Stimulated activated CD4-positive, alpha-beta T cell treated with anti-CD3 and anti-CD28 coated beads, Interleukin-2, amount 100 ng/mL, for 48 hours (primary cell): ENCODE measurements at places on chromosomes 7 and 10.

DNA sequence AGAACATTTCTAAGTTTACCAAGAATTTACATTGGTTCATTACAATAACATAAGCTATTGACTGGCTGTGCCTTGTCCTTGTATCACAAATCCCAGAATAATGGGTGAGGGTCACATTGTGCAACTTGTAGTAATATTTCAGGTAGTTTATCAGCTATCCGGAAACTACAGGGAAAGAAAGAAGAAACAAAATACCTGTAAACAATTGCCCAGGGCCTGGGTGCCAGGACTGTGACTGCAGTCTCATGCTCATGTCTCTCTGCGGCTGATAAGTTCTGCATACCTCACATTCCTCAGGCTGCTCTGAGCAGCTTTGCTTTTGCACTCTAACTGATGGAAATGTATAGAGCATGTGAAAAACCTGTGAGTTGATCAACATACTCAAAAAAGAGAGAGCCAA, 131.8 kb upstream of the TRIM24 start:
- DNase-seq, result no peak

DNA sequence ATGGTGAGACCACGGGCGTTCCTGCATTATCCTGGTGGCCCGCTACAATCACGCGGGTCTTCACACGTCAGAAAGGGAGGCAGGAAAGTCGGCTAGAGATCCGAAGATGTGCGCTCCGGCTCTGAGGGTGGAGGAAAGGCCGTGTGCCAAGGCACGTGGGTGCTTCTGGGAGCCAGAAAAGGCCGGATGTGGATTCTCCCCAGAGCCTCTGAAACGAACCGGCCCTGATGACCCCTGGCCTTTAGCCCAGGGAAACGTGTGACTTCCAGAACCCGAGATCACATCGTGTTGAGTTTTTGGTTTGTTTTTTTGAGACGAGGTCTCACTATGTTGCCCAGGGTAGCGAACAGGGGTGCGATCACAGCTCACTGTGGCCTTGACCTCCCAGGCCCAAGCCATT, 244.2 kb downstream of the ELFN1 start:
- no peak for DNase-seq

- DNase-seq, result no peak
Observed at GRCh38 chr7:21191321-21192073, 236.4 kb upstream of the SP4 start.

DNA sequence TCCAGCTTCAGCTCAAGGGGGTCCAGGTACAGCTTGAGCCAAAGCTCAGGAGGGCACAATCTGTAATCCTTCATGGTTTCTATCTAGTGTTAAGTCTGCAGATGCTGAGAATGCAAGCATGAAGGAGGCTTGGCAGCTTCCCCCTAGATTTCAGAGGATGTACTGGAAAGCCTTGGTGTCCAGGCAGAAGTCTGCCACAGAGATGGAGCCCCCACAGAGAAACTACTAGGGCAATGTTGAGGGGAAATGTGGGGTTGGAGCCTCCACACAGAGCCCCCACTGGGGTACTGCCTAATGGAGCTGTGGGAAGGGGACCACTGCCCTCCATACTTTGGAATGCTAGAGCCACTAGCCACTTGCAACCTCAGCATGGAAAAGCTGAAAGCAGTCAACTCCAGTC, 11.4 kb downstream of the ZNF25 start:
- DNase-seq, result no peak

GRCh38 chr10:133608855-133609254, 17.7 kb downstream of the FRG2B start:
- no peak for DNase-seq

- no peak for DNase-seq
Observed at GRCh38 chr10:55158633-55159032, 357.6 kb upstream of the PCDH15 start.

DNA sequence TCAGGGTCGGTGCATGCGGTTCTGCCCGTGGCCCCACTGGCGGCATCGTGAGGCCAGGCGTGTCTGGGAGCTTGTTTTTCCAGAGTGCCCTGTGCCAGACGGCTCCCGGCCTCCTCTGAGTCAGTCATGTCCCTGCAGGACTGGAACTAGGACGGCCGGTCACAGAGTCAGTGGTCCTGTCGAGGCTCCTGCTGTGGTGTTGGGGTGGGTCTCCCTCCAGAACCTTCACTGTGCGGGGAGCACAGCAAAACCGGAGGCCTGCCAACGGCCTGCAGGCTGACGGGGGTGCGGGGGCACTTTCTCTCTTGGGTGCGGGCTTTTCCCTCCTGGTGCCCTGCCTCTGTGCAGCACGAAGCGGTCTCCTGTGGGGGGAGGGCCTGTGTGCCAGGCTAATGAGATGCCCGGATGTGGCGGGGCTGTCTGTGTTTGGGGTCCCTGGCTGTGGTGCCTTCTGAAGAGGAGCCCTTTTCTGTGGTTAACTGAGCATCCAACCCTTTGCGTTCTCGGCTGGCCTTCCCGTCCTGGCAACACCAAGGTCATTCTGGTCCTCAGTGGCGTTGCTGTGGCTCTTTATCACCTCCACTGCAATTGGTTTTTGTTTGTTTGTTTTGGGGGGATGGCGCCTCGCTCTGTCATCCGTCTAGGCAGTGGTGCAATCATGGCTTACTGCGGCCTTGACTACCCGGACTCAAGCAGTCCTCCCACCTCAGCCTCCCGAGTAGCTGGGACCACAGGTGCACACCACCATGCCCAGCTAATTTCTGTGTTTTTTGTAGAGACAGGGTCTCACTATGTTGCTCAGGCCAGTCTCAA, 8.0 kb downstream of the GET4 start:
- no peak for DNase-seq

GRCh38 chr7:83427884-83428283, 221.1 kb downstream of the SEMA3E start:
- DNase-seq, result no peak

DNA sequence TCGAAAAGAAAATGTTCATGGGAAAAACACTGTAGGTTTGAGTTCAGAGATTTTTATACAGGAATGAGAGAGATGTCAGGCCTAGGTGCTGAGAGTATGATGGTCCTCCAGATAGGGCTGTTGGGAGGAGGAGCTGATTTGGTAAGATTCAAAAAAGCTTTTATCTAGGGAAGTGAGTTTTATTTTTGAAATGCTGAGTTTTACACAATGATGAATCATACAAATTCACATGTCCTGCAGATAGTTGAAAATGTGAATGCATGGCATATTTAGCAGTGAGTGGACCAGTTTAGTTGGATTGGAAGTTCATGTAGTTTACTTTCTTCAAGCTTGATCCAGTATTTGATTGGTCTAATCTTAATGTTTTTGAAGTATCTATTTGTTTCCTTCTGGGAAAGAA, 154.8 kb downstream of the LRRC4 start:
- DNase-seq, result no peak

- DNase-seq, result no peak
Observed at GRCh38 chr7:28165961-28166955, 14.3 kb downstream of the JAZF1 start.

- DNase-seq, result no peak
Observed at GRCh38 chr10:51507476-51507875, 191.9 kb downstream of the CSTF2T start.

GRCh38 chr7:163971-164881, 28.1 kb upstream of the FAM20C start:
- no peak for DNase-seq

- DNase-seq, result no peak
Observed at GRCh38 chr7:66731986-66732385, 8.5 kb upstream of the RABGEF1 start.

DNA sequence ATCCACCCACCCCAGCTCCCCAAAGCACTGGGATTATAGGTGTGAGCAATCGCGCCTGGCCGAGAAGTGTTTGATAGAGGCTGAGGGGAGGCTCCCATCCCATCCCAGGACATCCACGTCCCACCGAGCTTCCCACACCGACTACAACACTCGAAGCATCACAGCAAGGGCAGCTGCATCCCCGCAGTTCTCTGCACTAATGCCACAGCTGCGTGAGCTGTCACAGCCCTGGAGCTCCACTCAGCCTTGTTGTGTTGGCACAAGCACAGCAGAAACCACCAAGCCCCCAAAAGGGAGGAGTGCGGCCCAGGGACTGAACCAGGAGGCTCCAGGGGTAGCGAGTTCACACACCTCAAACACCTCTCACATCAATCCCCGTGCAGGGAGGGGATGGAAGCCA, 121.6 kb downstream of the DIP2C start:
- no peak for DNase-seq

GRCh38 chr7:24517166-24517565, 56.1 kb upstream of the PALS2 start:
- no peak for DNase-seq

GRCh38 chr7:117084286-117084685, 131.0 kb downstream of the ST7 start:
- no peak for DNase-seq

DNA sequence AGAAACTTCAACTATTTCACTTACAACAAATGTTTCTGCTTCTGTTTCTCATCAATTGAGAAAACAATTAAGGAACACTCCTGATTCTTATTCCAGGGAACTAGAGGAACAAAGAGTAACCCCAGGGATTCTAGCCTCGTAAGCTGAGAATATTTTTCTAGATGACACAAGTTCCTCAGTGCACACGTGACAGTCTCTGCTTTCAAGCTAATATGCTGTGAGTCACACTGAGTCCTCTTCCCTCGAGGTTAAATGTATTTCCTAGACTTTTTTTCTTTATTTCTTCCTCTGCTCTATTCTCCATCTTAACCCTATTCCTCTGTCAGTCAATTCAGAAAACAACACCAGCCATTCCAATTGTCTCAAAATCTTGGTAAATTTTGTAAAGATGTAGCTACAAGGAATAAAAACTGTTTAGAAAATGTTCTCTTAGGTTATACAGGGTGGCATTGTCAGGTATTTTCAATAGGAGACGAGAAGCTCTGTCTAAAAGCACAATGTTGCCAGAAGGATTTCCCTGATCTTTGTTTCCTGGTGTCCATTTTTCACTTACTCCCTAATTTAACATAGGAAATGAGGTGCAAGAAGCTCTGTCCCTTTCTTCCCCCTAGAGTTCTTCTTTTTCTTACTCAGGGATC, 5.8 kb upstream of the C1GALT1 start:
- no peak for DNase-seq

GRCh38 chr10:100838986-100839385, 73.8 kb upstream of the SLF2 start:
- no peak for DNase-seq

DNA sequence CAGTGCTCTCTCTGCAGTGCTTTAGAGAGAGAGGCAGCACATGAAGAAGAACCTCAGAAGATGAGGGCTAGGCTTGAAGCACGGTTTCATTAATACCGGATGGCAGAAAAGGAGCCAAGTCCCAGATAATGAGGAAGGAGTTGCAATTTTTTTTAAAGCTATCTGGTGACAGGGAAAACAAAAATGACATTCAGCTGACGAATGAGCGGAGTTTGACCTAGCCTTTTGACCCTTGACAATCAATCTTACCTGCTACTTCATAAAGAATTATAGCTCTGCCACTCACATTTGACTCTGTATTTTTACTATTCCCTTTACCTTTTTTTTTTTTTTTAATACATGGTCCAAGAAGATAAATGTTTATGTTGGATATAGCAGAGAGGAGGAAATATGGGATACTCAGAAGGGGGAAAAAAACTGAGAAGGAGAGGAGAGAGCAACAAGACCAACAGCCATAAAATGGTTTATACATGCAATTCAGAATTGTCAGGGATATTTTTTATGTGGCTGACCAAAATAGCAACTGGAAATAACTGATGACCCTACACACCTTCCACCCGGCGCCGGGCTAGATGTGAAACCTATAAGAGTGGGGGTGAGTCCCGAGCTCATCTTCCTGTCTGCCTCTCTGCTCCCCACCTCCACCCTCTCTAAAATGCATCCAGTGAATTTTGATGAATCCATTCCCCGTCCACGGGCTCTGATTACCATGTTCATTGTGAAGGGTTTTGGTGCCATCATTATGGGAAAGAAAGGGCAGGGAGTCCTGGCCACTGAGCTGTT, 274.4 kb upstream of the YAE1 start:
- no peak for DNase-seq

- no peak for DNase-seq
Observed at GRCh38 chr10:100943508-100943907, 25.8 kb upstream of the SEMA4G start.

DNA sequence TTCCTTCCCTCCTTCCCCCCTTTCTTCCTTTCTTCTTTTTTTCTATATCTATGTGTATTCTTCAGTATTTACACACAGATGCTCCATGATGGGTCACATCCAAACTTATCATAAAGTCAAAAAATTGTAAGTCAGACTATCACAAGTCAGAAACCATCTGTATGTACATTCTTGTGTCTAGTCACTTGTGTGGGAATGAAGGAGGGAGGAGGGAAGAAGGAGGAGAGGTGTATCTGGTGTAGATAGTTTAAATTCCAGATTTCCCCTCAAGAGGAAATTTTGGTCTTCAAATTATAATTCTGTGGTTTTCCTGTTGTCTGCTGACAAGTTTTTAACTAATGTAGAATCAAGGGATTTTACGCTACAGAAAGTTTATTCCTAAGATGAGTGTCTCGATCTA, 287.2 kb downstream of the ETV1 start:
- DNase-seq, result no peak

DNA sequence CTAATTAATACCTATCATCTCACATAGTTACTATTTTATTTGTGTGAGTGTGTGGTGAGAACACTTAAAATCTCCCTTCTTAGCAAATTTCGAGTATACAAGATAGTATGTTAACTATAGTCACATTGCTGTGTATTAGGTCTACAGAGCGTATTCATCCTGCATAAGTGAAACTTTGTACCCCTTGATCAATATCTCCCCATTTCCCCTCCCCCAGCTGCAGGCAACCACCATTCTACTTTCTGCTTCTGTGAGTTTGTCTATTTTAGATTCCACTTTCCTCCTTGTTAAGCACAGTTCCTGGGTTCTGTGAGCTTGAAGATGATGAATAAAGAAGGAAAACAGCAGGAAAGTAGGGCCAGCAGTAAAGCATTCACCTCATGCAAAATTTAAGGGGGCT, 42.4 kb downstream of the MRPS33 start:
- DNase-seq, result no peak

GRCh38 chr7:27154369-27154768, 2.0 kb upstream of the HOXA3 start:
- no peak for DNase-seq

DNA sequence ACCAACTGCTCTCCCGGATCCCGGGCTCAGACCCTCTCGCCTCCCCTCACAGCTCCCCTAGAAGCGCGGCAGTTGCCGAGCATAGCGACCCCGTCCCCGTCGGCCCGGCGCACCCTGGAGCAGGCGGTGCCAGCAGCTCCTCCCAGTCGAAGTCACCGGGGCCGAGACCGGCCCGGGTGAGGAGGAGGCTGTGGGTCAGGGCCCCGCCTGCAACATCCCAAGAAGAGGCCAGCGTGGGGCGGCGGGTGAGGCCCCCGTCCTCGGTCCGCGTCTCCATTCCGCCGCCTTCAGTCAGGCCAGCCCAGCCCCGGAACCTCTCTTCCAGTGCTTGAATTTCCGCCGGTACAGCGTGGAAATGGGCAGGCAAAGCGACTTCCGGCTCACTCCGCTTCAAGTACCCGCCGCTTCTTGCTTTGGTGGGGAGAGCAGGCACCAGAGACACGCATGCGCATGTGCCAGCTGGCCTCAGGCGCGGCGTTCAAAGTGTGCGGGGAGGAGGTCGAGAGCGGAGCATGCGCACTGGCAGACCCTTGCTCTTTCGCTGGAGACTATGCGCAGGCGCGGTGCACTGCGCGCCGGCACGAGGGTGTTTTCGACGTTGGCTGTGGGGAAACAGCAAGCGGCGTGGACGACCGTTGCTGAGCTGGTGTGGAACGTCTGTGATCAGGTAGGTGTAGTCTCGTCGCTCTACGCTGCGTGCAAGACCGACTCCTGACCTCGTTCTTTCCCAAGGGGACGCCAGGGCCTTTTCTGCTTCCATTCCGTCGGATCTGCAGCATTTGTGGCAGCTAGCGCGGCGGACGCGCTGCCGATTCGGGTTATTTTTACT, at the start of gene C10orf88:
Gene C10orf88, minus strand, starts transcription at position 326 of the 829 bp plus-strand sequence. Its CDS starts 49 bp downstream, at position 277.
- DNase-seq, result peak; percentile 95

- no peak for DNase-seq
Observed at GRCh38 chr7:6934981-6935380, 108.9 kb upstream of the CCZ1B start.
